Activated CD4-positive, alpha-beta T cell treated with anti-CD3 and anti-CD28 coated beads for 24 hours (primary cell): ENCODE measurements at places on chromosomes 16 and 17.

GRCh38 chr16:51095890-51096626 is 55.0 kb downstream of the SALL1 start:
- no peak for DNase-seq

- DNase-seq: no peak
These were observed 4.8 kb downstream of the SLC7A5 start for GRCh38 chr16:87864331-87864989.

- no peak for DNase-seq
These were observed 87.6 kb downstream of the SPACA3 start for GRCh38 chr17:33079201-33079600.

- peak; percentile 19 for DNase-seq
These were observed at the start of gene CD79B for GRCh38 chr17:63931981-63932561. Gene CD79B, minus strand, starts transcription at chr17:63932331. Its CDS starts 70 bp downstream, at chr17:63932261.
